Bronchus fibroblast of lung (primary cell): ENCODE measurements at places on chromosomes 7 and 10. TPM values are rescaled to one million over a fixed set of nuclear protein-coding genes. Genes with fewer than 3 reads are reported as not detected.

ACBD7 gene
- total RNA-seq, result 3.4 and 3.9 TPM in 2 replicates

OR2A1 gene
- total RNA-seq, result under 0.01 TPM in 2 replicates

PLA2G12B gene
- total RNA-seq, result not detected in 2 replicates

NXPH1 gene
- not detected in 2 replicates for total RNA-seq

SOSTDC1 gene
- 0.15 and 0.17 TPM in 2 replicates for total RNA-seq
